ENCODE measurements at places on chromosomes 16 and 17.
A peak's percentile ranks its signal among the peaks of the same experiment; 100 is the strongest.

GRCh38 chr17:34228781-34229180 lies 26.3 kb upstream of the CCL2 start:
- no peak for DNase-seq

DNA sequence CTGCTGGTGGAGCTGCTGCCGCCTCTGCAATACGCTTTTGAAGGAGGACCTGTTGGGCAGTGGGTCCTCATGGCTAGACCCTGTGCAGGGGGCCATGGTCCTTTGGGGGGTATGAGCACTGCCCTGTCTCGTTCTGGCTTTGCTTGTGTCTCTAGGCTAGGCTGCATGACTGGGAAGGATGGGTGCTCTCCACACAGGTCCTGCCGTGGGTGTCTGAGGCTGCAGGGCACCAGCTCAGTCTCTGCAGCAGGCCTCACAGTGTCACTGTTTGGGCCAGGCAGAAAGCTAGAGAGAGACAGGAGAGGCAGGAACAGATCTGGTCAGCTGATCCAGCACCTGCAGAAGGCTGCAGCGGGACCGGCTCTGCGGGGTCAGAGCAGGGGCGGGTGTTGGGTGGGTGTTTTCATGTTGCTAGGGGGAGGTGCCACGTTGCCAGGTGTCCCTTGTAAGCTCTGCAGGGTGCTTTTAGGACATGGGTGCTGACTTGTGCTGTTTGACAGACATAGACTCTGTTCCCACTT lies 111.4 kb downstream of the SNX29 start:
- no peak for DNase-seq

DNA sequence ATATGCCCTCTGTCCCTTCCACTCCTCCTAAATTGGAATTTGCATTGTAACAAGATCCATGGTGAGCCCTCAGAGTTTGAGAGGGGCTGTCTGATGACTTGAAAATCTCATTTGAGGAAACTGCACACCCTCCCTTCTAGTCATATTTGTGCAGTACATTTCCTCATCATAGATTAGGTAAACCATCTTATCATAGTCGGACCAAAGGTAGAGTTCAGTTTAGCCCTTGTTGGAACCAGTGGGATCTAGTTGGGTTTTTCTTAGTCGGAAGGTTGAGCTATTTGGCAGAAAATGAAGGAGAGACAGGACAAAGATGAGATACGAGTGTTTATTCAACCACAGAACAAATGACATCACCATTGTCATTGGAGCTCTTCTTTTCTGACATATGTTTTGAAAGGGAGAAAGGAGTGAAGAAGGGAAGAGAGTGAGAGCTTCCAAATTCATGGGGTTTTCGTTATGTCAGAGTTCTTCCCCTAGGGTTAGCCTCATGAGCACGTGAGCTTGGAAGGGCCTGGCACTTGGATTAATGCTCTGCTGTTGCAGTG lies 15.8 kb upstream of the KRT20 start:
- DNase-seq, result no peak

DNA sequence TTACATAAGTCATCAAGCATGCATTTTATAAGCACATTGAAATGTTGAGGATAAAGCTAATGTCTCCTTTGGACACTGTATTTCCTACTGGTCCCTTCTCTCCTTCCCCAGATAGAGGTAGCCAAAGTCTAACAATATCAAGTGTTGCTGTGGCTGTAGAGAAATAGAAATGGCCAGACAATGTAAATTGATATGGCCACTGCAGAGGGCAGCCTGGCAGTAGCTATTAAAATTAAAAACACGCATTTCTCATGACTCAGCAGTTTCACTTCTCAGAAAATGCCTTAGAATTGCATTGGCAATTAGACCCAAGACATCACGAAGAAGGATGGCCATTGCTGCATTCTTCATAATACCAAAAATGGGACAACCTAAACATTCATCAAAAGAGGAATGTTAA lies 46.8 kb upstream of the MRTFB start:
- no peak for DNase-seq

DNA sequence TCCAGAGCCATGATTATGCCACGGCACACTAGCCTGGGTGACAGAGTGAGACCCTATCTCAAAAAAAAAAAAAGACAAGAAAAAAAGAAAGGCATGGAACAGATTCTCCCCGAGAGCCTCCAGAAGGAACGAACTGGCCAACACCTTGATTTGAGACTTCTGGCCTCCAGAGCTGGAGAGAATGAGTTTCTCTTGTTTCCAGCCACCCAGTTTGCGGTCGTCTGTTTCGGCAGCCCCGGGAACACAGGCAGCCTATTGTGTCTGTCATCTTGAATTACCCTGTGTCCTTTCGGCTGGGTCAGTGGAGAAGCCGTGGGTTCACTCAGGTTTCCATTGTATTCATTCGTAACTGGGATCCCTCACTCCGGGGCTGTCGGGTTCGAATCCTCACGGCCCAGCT lies 83.9 kb downstream of the RPA1 start:
- no peak for DNase-seq

GRCh38 chr17:39812466-39812865 lies 51.6 kb downstream of the IKZF3 start:
- no peak for DNase-seq

DNA sequence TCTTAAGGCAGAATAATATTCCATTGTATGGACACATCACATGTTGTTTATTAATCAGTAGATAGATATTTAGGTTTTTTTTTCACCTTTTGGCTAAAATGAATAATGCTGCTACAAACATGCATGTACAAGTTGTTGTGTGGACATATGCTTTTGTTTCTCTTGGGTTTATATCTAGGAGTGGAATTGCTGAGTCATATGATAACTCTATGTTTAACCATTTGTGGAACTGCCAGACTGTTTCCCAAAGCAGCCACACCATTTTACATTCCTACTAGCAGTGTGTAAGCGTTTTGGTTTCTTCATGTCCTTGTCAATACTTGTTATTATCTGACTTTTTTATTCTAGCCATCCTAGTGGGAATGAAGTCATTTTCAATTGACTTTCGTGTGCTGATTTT lies 21.3 kb downstream of the CYLD start:
- DNase-seq, result no peak

GRCh38 chr17:31497994-31498826 lies 106.7 kb downstream of the RAB11FIP4 start:
- no peak for DNase-seq

- DNase-seq, result no peak
Observed at GRCh38 chr17:78322327-78322857, 37.5 kb downstream of the SOCS3 start.

DNA sequence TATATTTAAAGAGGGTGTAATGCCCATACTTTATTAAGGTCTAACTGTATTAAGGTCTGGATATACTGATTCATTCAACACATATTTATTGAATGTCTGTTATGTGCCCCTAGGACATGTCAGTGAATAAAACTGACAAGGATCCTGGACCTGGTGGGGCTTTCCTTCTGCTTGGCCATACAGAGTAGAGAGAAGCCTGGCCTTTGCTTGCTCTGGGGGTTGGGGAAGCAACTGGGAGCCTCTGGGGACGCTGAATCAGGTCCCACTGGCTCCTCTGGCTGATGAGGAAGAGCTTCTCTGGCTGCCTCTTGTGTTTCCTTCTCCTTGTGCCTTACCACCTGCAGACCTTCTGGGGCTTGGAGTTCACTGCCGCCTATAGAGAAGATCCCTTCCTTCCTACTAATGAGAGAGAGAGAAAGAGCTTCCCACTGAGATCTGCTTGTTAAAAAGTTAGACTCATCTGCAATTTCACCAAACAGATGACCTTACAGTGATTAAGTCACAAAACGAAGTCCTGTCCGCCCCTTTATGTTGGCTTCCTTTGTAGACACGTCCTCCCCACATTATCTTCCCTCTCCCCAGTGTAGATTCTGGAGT lies 49.7 kb downstream of the MSI2 start:
- no peak for DNase-seq

- no peak for DNase-seq
Observed at GRCh38 chr17:51258756-51259563, 889 bp downstream of the MBTD1 start.

GRCh38 chr17:65538675-65539529 lies 22.5 kb downstream of the AXIN2 start:
- DNase-seq, result no peak

GRCh38 chr16:62225675-62226074 lies 189.4 kb upstream of the CDH8 start:
- no peak for DNase-seq

GRCh38 chr17:45787044-45787443 lies 2.9 kb downstream of the CRHR1 start:
- no peak for DNase-seq

DNA sequence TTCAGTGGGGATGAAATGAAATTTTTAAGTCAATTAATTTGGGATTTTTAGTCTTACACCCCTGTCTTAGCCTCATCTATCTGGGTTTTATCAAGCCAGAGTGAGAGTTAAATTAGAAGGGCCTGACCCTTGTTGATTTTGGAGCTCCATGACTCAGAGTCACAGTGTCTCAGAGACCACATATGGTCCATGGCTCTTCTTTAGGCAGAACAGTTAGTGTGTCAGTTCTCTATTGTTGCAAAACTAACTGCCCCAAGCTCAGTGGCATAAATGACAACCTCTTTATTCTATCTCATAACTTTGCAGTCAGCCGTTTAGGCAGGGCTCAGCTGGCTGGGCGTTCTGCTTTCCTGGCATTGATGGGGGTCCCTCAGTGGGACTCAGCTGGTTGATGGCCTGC lies 44.7 kb downstream of the IRF8 start:
- no peak for DNase-seq

DNA sequence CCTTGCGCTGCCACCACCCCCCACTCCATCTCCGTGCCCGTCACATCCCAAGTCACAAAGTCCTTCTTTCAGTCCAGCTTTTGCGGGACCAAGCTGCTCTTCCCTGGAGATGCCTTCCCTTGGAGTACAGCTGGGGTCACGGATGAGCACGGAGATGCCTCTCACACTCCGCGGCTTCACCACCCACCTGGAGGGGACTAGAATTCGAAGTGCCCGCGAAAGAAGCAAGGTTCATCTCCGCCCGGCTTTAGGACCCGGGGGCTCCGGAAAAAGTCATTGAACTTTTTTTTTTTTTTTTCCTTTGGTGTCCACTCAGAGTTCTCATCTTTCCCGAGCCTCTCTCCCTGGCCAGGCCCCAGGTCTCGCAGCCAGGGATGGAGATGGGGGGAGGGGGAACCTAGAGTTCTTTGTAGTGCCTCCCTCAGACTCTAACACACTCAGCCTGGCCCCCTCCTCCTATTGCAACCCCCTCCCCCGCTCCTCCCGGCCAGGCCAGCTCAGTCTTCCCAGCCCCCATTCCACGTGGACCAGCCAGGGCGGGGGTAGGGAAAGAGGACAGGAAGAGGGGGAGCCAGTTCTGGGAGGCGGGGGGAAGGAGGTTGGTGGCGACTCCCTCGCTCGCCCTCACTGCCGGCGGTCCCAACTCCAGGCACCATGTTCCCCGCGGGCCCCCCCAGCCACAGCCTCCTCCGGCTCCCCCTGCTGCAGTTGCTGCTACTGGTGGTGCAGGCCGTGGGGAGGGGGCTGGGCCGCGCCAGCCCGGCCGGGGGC lies at the start of gene FKBP10:
FKBP10 (plus strand) TSS at position 624 of the 771 bp plus-strand sequence; CDS start at position 655, 31 bp downstream.
- DNase-seq, result peak; percentile 84

- peak; percentile 100 for DNase-seq
Observed at GRCh38 chr17:67421869-67422273, 44.8 kb downstream of the PITPNC1 start.

DNA sequence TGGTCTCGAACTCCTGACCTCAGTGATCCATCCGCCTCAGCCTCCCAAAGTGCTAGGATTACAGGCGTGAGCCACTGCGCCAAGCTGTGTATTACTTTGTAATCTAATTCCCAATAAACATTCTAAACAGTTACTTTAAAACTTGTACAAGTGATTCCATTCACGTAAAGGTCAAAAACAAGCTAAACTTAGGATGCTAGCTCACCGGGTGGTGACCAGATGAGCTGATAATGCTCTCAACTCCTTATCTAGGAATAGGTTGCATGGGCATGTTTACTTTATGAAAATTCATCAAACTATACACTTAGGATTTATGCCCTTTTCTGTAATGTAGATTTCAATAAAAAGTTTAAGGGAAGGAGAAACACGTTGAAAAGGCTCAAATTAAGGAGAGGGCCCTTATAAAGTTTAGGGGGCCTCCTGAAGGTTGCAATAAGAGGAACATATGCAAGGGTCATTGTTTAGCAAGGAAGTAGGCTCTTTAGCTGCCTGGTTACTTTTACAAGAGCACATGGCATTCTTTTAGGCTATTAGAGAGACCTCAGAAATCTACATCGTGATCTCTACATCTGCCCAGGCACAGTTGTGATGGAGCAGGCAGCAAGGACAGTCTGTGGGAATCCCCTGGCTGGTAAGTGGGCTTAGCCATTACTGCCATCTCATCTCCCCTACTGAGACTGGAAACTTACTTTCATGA lies 13.3 kb downstream of the CDR2 start:
- DNase-seq, result no peak

- DNase-seq, result peak; percentile 75
Observed at GRCh38 chr17:43356999-43357398, 41.8 kb upstream of the ARL4D start.

DNA sequence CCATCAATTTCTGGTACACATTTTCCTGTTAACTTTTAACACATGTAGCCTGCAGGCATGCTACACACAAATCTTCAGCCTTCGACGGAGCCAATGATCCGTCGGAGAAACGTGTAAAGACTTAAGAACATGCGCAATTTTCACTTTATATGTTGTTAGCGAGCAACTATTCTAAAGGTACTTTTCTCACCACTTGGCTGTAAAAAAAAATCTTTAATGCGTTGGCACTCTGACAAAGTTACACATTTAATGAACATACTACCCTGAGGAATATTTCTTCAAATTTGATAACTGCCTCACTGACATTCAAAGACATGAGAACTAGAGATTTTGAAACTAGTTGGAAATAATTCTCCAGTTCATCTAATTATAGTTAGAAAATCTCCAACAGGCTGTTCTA lies 507.5 kb upstream of the SALL1 start:
- DNase-seq, result no peak

DNA sequence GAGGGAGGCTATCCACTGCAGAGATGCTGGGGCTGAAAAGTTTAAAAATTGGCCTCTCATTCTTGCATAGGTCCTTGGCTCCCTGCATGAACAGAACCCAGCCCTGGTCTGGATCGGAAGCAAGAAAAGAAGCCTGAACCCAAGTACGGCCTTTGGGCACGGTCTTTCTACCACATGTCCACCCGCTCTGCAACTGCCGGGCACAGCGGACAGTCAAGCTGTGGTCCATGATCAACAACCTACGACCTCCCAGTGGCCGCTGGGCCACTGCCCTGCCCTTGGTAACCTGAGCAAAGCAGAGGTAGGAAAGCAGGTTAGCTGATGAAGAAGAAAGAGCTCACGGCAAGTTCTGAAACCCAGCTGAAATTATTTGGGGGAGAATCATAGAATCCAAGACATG lies 3.6 kb downstream of the ABCC12 start:
- DNase-seq, result no peak

DNA sequence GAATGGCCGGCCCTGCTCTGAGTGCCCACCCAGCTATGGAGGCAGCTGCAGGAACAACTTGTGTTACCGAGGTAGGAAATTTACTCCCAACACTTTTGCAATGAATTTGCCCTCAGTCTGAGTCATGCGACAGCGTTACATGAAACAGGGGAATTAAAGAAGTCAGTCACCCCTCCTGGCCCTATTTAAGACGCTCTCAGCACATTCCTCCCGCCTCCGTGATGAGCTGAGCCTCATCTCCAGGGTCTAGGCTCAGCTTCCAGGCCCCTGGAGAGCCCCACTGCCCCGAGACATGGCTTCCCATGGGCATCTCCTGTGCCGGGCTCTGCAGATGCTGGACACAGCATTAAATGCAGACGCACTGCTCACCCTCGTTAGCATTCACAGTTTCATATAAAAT lies 35.0 kb downstream of the CRISPLD2 start:
- DNase-seq, result no peak
